ENCODE measurements at places on chromosomes 5 and 9.

DNA sequence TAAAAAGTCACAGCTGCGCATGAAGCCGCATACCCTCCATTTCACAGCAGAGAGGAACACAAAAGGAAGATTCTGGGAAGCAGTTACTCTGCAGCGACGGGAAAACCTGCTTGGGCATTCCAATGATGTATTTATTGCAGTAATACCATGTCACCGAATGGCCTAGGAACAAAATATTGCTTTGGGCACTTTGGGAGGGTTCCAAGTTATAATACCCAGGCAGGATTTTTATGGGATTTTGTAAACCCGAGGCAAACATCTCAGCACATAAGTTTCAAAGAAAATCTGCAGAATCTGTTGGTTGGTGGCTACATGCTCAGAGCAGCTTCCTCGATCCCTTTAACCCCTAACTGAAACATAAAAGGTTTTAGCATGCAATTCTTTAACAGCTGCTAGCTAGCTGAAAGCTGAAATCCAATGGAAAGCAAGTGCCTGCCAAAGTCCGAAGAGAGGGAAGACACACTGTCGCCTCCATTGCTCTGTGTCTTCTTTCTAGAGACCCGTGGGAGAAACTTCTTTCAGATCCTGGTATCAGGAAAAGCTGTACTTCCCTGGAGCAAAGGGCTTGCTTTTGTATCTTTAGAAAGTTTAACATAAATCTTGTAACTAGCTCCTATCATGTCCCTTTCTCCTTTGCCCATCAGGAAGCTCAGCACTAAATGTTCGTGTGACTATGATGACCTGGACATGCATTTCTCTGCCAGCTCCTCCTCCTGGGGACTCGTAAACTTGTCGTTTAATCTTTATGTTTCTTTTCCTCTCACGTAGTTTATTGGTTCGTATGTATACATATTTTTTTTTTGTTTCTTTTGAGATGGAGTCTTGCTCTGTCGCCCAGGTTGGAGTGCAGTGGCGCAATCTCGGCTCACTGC is 195.0 kb downstream of the MAPKAP1 start:
- no peak for DNase-seq

DNA sequence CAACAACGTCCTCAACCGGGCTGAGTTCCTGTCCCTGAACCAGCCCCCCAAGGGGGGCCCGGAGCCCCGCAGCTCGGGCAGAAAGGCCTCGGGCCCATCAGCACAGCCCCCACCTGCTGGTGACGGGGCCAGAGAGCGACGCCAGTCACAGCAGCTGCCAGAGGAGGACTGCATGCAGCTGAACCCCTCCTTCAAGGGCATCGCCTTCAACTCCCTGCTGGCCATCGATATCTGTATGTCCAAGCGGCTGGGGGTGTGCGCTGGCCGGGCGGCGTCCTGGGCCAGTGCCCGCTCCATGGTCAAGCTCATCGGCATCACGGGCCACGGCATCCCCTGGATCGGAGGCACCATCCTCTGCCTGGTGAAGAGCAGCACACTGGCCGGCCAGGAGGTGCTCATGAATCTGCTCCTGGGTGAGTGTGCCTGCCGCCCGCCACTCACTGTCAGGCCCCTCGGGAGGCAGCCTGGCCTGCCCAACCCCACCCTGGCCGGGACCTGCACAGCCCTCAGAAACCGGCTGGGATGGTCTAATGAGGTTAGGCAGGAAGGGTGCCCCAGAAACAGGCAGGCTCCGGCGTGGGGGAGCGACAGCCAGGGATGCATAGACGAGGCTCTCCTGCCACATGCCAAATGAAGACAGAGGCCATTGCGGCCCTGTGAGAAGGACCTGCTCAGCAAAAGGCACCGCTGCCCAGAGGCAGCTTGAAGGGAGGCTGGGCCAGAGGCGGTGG is 678 bp downstream of the PLPP7 start:
- DNase-seq = no peak

GRCh38 chr9:130298662-130299279 is 33.2 kb downstream of the HMCN2 start:
- DNase-seq = no peak

- DNase-seq = no peak
Observed at GRCh38 chr9:89442981-89443814, 54.7 kb downstream of the SEMA4D start.

- DNase-seq = no peak
Observed at GRCh38 chr5:8660133-8660893, 791.4 kb downstream of the MTRR start.

- peak; percentile 74 for DNase-seq
Observed at GRCh38 chr9:114387680-114388356, at the start of gene AKNA. Gene AKNA, minus strand, starts transcription at chr9:114387982. Its CDS starts 6,649 bp downstream, at chr9:114381333.

DNA sequence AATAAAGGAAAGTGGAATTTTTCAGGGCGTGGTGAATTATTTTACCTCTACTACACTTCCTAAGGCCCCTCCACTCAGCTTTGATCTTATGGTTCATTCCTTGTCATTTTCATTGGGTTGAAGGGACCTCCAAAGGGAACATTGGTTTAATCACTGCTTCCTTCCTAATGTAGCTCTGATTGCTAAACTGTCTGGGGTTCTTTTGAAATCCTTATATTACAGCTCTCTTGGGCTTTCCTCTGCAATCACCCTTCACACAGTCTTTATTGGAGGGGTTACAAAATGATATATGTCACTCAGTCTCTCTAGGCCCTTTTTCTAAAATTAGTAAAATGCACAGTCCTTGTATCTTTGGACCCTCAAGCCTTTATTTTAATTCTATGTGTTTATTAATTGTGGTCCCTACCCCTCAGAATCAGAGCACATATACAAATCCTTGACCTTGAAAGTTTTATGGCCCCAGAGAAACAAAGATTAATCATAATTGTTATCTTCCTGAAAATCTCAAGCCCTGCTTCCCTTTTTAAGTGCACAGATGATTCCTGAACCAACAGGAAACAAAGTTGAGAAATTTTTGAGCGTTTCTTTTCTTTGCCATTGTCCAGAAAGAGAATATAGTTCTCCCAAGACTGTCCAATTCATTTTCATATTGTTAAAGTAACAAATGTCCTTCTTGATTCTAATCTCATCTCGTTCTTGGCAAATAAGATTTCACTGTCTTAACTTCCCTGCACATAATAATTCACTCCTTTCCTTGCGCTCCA is 330.0 kb downstream of the ARRDC3 start:
- DNase-seq = no peak

GRCh38 chr5:14257995-14258403 is 114.9 kb downstream of the TRIO start:
- DNase-seq = no peak

DNA sequence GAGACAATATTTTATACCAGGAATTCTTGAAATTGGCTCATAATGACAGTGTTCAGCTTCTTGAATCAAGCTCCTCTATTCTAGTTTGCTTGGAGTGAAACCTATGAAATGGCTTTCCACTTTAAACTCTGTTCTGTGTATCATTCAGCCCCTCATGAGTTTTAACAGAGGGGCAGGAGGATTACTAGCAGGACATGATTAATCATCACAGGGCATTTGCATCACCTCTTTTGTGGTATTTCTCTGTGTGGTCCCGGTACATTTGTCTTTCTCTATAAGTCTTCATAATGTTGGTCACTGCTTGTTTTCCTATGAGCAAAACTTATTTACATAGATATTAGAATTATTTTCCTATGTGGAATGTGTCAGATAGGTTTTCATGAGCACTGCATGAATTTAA is 21.2 kb downstream of the CAST start:
- DNase-seq = no peak

GRCh38 chr9:86649913-86650312 is 295.7 kb upstream of the TUT7 start:
- DNase-seq = no peak

- DNase-seq = no peak
Observed at GRCh38 chr9:69975681-69976080, 68.0 kb upstream of the MAMDC2 start.

- no peak for DNase-seq
Observed at GRCh38 chr5:6819521-6819920, 106.3 kb downstream of the TENT4A start.

- DNase-seq = no peak
Observed at GRCh38 chr9:127938298-127938690, 640 bp upstream of the DPM2 start.

GRCh38 chr9:69191231-69191630 is 17.2 kb downstream of the TJP2 start:
- no peak for DNase-seq

GRCh38 chr5:37892586-37892985 is 52.7 kb upstream of the GDNF start:
- no peak for DNase-seq

DNA sequence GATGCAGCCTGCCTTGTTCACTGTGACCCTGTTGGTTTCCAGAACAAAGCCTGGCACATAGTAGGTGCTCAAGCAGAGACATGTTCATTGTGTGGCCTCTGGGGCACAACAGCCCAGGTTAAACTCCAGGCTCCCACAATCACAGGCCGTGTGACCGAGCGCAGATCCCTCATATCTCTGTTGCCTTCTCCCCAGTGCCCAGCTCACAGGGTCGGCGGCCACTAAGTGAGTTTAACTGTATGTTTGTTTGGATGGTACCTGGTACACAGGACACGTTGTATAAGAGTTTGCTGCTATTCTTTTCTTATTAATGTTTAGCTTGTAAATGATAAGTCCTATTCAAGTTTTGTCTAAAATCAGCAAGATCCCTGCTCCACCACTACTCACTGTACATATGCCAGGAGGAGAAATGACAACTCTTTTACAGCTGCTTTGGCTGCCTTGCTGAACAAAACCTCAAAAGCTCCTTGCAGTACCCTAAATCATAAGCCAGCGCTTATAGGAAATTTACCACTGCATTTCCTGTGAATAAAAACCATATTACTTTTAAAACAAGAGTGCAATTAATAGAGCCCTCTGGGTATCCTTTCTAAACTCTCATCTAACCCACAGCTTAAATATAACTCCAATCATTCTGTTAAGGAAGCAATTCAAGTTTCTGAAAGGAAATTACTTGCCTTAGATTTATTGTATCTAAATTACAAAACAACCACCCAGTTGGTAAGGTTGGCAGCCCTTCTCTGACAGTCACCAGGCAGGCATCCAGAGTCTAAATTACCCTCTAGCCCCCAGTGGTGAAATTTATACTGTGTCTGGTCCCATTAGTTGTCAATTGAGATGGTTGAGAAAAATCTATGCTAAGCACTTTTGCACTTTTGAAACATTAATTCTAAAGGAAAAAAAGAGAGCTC is 379.4 kb downstream of the SEMA5A start:
- DNase-seq = no peak
